ENCODE measurements at places on chromosomes 5 and 9.

DNA sequence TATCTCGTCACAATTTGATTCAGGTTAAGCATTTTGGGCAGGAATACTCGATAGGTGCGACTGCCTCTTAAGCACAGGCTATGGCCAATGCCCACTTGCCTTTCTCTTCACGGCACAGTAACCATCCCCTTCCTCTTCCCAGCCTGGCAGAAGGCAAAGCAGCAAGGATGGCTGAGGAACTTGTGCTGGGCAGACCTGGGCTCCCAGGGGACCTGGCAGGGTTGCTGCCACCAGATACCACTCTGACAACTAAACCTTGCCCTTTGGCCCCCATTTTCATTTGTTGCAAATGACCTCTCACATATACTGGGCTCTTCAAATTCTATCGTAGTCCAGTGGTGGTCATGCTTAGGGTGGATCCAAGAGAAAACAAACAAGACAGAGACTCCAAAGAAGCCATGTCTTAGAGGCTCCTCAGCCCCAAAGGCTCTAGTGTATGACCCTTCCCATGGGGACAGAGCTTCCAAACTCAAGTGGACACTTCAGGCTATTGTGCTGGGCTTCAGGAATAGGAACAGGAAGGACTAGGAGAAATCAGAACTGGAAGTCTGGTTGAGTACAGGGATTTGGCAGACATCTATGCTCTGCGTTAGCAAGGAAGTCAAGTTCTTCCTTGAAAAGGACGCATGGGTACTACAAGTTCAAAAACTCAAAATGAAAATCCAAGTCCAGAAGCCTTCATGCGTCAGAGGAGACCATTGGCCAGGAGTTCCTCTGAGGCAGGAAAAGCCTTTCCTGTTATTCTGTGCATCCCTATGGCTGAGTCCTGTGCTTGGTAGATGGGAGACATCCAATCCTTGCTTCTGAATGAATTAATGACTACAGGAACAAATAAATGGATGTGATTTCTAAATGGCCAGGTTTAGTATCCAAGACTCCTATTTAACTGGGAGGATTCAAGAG is 64.6 kb upstream of the PLPP1 start:
- DNase-seq, result no peak

- DNase-seq, result no peak
Observed at GRCh38 chr5:146909255-146910068, 30.9 kb upstream of the PPP2R2B start.

DNA sequence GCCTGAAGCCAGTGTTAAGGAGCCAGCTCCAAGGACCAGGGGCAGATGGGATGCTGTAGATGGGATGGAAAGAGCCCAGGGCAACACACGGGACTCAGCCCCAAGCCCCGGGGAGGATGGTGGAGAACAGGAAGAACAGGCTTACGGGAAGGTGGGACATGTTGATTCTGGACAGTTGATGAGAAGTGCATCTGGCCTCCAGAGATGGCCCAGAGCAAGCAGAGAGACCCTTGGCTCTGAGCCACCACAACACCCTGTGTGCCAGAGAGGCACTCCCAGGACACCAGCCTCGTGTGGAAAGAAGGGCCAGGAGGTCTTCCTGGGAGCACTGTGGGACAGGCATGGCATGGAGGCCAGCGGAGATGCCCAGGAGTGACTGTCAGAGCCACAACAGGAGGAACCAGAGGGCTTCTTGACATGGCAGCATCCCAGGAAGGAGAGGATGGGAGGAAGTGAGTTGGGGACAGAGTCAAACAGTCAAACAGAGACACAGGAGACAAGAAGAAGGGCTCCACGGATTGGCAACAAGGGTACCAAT is 156.3 kb upstream of the MVB12B start:
- DNase-seq, result no peak

DNA sequence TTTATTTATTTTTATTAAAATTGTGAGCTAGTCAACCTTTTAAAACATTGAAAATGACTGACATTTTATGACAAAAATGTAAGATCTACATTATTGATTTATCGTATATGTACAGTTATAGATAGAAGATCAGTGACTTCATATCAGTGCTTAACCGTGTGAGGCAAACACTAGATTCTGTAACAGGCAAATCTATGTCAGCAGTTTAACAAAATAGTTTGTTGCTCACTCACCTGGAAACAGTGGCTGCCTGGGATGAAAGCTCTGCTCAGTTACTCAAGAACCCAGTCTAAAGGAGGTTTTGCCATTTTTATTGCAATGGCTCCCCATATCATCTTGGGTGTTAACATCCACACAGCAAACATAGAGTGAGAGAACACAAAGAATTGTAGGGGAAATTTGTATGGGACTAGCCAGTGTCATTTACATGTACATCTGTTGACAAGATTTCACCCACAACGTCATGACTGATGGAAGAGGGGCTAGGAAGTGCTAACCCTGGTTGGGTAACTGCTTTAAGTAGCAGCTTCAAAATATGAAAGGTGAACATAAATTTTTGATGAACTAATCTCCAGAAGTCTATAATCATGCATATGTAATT is 49.0 kb downstream of the SGCD start:
- no peak for DNase-seq

All from ACHN (cell line).